ENCODE measurements at places on chromosomes 11 and 22. TPM values are rescaled to one million over a fixed set of nuclear protein-coding genes. Genes with fewer than 3 reads are reported as not detected.

The KCNK7 gene
- not detected for total RNA-seq

- DNase-seq: no peak
Measured at GRCh38 chr11:17976651-17977050, 36.2 kb downstream of the SERGEF start.

The MB gene
- not detected for total RNA-seq

DNA sequence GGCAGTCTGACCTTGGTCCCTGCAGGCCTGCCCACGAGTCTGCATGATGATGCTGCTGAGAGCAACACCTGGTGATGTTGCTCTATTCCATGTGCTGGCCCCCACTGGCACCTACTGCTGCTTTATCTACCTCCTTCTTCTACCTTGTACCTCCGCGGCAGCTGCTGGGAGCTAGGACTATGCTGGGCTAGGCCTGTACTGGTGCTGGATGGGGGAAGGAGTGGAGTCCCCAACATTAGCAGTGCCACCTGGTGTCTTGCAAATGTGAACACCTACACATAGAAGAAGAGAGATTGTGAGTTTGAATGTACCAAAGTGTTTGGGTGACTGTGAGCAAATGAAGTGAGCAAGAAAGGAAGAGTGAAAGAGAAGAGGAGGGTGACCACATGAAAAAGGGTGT, 30.5 kb downstream of the PTPN5 start:
- DNase-seq: no peak

The TMEM86A gene
- 0.70 TPM for total RNA-seq

The SCGB1D2 gene
- total RNA-seq: not detected

The RAPSN gene
- not detected for total RNA-seq

The OTOG gene
- 0.78 TPM for total RNA-seq
